Trophoblast cell (in vitro differentiated cells and primary cell): ENCODE measurements at places on chromosomes 3 and 15.
A peak's percentile ranks its signal among the peaks of the same experiment; 100 is the strongest.

DNA sequence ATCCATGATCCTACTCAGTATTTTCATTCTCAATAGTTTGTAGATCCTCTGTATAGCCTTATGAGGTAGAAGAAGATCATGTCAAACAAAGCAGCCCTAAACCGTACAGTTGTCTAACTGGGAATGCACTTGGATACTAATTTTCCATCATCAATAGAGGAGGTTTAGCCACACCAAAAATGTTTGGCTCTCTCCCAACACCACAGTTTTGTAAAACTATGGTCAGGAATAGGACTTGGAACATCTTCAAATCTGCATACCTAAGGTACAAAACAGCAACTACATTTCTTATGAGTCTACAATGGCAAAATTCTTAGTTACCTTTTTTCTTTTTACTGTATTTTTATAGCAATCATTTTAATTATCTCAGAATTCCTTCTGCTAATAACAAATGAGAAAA lies 1001.6 kb downstream of the ROBO2 start:
- no peak overlapping the region for H3K4me3 ChIP-seq
- no peaks in the 10 kb centered on the region for H3K4me1 ChIP-seq
- H3K27ac ChIP-seq = no peak overlapping the region

- H3K27me3 ChIP-seq = no peaks in the 10 kb centered on the region
- no peak overlapping the region for H3K4me3 ChIP-seq
- no peaks in the 10 kb centered on the region for H3K36me3 ChIP-seq
- no peaks in the 10 kb centered on the region for H3K4me1 ChIP-seq
Measured at GRCh38 chr15:66080717-66081398, 172.7 kb downstream of the MEGF11 start.

DNA sequence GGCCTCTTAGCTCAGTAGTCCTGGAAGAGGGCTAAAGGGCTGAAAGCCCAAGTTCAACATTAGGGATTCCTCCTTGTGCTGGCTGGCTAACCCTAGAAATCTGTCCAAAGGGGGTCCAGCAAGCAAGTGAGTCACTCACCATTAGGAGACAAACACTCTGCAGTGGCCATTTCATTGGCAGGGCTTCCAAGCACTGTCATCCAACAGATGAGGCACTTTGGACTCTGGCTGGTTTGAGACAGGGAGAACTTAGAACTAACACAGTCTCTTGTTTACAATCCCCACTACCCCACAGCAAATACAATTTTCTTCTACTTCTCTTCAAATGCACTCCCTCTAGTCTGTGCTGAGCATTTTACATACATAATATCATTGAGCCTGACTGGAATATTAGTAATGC lies 10.1 kb upstream of the WNT5A start:
- no peak for DNase-seq
- H3K27ac ChIP-seq = no peak overlapping the region
- H3K36me3 ChIP-seq = no peaks in the 10 kb centered on the region

GRCh38 chr15:36888011-36888992 lies 212.0 kb downstream of the MEIS2 start:
- DNase-seq = no peak
- H3K4me3 ChIP-seq = no peak overlapping the region
- H3K27ac ChIP-seq = no peak overlapping the region
- peaks cover 12% of the 10 kb centered on the region for H3K4me1 ChIP-seq
- peaks cover 18% of the 10 kb centered on the region for H3K27me3 ChIP-seq

DNA sequence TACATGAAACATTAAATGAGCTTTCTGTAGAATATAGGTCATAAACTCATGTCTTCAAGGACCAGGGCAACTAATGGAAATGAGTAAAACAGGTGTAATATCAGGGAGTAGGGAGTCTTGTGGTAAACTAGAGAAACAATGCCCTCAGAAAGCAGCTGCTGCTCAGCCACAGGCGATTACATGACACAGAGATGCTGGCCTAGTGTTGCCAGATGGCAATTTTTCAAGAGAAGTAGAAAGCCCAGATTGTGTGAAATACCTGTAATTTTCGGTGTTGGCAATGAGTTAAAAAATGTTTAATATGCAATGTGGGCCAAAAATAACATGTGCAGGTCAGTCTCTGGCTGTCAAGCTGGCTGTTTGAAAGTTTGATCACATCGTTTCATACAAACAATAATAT lies 23.4 kb downstream of the NCEH1 start:
- DNase-seq = peak; percentile 70
- H3K27ac ChIP-seq = no peak overlapping the region
- H3K36me3 ChIP-seq = no peaks in the 10 kb centered on the region

- H3K36me3 ChIP-seq = no peaks in the 10 kb centered on the region
- H3K4me3 ChIP-seq = no peak overlapping the region
- H3K27me3 ChIP-seq = peaks cover 12% of the 10 kb centered on the region
- H3K27ac ChIP-seq = no peak overlapping the region
- H3K4me1 ChIP-seq = peaks cover 6% of the 10 kb centered on the region
Measured at GRCh38 chr15:40510201-40510600, 39.4 kb downstream of the CHST14 start.

- DNase-seq = no peak
- H3K4me1 ChIP-seq = no peaks in the 10 kb centered on the region
- H3K36me3 ChIP-seq = no peaks in the 10 kb centered on the region
- H3K4me3 ChIP-seq = no peak overlapping the region
- H3K27me3 ChIP-seq = no peaks in the 10 kb centered on the region
Measured at GRCh38 chr3:23404246-23404645, 201.1 kb downstream of the UBE2E2 start.

DNA sequence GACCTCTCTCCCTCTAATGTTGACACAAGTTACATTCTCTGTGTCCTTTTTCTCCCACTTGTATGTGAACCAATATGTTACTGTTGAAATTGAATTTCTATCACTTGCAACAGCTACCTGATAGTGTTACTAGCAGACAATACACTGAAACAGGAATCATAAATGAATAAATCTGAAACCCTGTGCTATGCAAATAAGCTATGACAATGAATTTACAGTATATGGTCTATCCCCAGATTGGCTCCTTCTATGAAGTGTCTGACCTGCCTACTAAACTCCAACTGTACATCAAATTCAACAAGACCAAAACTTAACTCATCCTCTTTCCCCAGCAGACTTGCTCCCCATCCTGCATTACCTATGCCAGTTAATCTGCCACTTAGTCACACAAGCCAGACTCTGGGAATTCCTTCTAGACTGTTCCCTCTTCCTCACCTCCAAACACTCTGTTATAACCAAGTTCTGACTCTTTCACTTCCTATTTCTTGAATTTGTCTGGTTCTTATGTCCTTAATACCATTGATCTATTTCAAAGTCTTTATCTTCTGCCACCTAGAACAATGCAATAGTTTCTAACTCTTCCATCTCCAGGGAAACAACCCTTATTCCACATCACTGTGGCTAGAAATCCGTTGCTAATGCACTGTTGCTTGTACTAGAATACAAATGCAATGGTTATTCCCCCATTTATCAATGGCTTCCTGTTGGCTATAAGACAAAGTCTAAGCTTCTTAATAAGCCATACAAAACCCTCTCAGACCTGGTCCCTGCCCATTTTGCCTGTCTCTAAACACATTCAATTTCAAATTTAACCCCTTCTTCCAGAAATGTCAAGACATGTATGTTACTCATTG lies 13.4 kb upstream of the ZNF639 start:
- DNase-seq = no peak
- H3K4me3 ChIP-seq = no peak overlapping the region
- H3K27me3 ChIP-seq = no peaks in the 10 kb centered on the region
- H3K27ac ChIP-seq = no peak overlapping the region
- H3K36me3 ChIP-seq = no peaks in the 10 kb centered on the region

GRCh38 chr3:78863306-78864203 lies 904.2 kb downstream of the ROBO1 start:
- H3K27me3 ChIP-seq = no peaks in the 10 kb centered on the region
- H3K27ac ChIP-seq = no peak overlapping the region
- H3K4me1 ChIP-seq = no peaks in the 10 kb centered on the region
- no peaks in the 10 kb centered on the region for H3K36me3 ChIP-seq
- DNase-seq = no peak
- no peak overlapping the region for H3K4me3 ChIP-seq

GRCh38 chr3:174414902-174415301 lies 444.2 kb upstream of the NAALADL2 start:
- H3K27me3 ChIP-seq = no peaks in the 10 kb centered on the region
- no peak overlapping the region for H3K27ac ChIP-seq
- no peak for DNase-seq
- H3K4me3 ChIP-seq = no peak overlapping the region
- H3K4me1 ChIP-seq = no peaks in the 10 kb centered on the region

DNA sequence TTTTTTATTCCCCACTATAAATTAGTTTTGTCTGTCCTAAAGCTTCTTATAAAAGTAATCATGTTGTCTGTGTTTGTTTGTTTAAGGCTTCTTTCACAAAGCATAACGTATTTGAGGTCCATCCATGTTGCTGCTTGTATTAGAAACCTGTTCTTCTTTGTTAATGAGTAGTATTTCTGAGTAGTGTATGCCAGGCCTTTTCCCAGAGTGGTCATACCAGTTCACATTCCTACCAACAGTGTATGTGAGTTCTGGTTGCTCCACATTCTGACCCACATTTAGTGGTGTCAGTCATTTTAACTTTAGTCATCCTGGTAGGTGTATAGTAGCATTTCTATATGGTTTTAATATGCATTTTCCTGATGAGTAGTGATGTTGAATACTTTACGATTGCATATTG lies 98.6 kb downstream of the NEO1 start:
- no peaks in the 10 kb centered on the region for H3K4me1 ChIP-seq
- H3K27ac ChIP-seq = no peak overlapping the region
- H3K36me3 ChIP-seq = no peaks in the 10 kb centered on the region

DNA sequence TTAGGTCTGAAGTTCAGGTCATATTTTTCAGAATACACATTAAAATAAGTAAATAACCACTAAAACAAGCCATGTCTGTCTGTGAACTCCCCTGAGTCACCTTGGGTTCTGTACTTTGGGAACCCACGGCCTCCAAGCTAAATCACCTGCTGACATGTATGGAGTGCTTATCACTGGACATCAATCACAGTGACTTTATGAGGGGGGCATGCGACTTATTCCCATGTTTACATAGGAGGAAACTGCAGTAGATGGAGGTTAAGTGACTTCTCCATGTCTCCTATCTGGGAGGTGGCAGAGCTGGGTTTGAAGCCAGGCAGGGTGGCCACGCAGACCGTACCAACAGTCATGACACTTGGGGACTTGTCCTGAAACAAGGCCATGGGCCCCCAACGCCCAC lies 8.1 kb downstream of the ITIH4 start:
- H3K4me1 ChIP-seq = peaks cover 7% of the 10 kb centered on the region
- H3K27ac ChIP-seq = no peak overlapping the region
- H3K4me3 ChIP-seq = no peak overlapping the region
